M059J (cell line): ENCODE measurements at places on chromosomes 11 and 22. TPM values are rescaled to one million over a fixed set of nuclear protein-coding genes. Genes with fewer than 3 reads are reported as not detected.

Gene SHANK2
- not detected in 2 replicates for total RNA-seq

Gene GUCY1A2
- total RNA-seq: 0.39 and 1.1 TPM in 2 replicates

Gene TRPC6
- total RNA-seq: not detected in 2 replicates

Gene ADM2
- total RNA-seq: 0.15 TPM in 1 of 2 replicates, not detected in the other

Gene RASL10A
- 0.07 TPM in 1 of 2 replicates, not detected in the other for total RNA-seq

Gene MS4A6A
- total RNA-seq: not detected in 2 replicates

Gene APOA1
- not detected in 2 replicates for total RNA-seq

GRCh38 chr11:952406-953385 is 27.0 kb downstream of the AP2A2 start:
- no peak for DNase-seq

DNA sequence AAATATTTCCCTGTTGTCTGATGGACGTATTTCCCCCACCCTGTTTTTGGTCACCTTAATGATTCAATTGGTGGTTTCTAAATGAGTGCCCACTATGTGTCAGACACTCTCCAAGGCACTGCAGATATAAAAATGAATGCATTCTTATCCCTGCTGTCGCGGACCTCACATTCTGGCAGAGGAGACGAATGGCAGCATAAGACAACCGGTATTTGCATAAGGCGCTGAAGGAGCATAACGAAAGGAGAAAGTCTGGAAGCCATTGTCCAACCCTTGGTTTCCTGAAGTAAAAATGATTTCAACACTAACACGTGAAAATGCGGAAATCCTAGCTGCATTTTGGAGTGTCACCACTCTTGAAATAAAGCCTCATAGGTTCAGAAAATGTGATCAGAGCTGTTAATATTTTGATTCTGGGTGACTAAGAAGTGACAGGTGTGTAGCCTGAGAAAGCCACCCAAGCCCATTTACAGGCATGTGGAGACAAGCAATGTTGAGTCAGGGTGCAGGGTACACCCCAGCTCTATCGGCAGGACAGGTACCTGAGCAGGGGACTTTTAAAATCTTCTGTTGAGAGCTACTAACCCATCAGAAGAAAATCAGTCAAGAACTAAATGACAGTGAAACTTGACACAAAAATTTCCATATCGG is 10.1 kb upstream of the GAB2 start:
- no peak for DNase-seq

- peak; percentile 28 for DNase-seq
Observed at GRCh38 chr22:41833369-41834004, 582 bp downstream of the SREBF2 start.

DNA sequence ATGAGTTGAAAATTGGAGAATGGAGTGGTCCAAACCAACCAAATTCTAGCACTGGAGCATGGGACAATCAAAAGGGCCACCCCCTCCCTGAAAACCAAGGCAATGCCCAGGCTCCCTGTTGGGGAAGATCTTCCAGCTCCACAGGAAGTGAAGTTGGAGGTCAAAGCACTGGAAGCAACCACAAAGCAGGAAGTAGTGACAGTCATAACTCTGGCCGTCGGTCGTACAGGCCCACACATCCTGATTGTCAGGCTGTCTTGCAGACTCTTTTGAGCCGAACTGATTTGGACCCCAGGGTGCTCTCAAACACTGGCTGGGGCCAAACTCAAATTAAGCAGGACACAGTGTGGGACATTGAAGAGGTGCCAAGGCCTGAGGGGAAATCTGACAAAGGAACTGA is 80.5 kb upstream of the ADSL start:
- peak; percentile 3 for DNase-seq

DNA sequence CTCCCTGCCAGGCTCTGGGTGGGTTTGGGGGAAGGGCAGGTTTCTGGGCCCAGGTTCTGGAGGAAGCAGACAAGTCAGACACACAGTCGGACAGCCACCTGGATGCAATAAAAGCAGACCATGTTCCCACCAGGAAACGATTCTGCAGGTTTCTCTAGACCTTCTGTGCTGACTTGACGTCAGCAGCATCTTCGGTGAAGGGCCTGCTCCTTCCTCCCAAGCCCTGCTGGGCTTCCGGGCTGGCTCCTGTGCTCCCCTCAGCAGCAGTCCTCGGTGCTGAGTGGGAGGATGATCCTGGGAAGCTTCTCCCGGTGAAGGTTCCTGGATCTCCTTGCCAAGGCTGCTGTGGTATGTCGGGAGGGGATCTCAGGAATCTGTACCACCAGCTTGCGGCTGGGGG is 240.0 kb downstream of the GRIK4 start:
- no peak for DNase-seq

DNA sequence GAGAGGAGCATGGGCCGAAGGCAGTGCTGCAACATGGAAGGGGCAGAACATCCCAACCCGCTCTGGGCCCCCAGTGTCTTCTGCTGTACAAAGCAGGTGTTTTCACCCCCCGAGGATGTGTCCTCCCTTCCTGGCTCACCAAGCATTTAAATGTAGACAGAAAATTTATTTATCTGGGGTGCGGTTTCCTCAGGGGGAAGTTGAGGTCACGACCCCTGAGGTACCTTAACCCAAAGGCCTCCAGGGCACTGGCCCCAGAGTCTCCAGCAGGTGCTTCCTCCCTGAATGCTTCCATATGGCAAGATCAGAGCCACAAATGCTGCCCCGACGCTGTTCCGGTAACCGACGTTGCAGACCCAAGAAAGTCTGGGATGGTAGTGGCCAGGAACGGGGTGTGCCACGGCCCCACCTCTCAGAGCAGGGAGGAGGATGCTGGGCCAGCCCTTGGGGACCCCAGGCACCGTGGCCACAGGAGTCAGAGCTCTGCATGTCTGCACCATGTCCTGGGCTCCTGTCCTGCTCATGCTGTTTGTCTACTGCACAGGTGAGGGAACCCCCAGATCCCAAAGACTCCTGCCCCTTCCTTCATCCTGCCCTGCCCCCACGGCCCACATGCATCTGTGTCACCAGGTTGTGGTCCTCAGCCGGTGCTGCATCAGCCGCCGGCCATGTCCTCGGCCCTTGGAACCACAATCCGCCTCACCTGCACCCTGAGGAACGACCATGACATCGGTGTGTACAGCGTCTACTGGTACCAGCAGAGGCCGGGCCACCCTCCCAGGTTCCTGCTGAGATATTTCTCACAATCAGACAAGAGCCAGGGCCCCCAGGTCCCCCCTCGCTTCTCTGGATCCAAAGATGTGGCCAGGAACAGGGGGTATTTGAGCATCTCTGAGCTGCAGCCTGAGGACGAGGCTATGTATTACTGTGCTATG is at the start of gene VPREB1:
VPREB1 (plus strand) TSS at position 471 of the 935 bp plus-strand sequence; CDS start at position 499, 28 bp downstream.
- no peak for DNase-seq

- peak; percentile 72 for DNase-seq
Observed at GRCh38 chr11:45457649-45458048, 171.5 kb upstream of the SYT13 start.

DNA sequence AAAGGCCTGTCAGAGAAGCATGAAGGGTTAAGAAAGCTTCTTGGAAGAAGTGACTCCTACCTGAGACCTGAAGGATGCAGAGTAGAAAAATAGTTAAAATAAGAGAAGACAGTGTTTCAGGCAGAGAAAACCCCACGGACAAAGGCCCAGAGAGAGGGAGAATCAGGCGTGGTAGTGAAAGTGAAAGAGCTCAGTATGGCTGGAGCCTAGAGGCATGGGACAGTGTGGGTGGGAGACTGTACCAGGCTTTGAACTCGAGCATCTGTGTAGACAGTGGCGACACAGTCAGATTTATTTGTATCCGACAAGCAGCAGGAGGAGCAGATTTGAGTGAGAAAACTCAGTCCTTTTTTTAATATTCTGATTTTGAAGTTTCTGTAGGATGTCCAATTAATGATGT is 360.0 kb downstream of the OPCML start:
- DNase-seq: no peak

DNA sequence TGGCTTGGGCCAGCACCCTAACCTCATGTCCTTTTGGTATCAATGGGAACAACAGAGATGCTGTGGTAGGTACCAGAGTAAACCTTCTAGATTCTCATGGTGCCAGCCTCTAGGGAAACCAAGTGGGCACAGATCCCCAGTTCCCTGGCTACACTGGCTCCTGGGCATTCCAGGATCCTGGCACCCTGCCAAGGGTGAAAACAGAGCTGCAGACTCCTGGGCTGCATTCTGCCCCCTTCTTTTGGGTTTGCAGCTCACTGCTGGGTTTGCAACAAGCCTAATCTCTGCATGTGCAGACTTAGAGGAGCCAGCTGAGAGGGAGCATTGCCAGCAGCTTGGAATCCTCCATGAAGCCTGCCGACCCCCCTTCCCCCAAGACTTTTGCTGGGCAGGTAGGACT is 30.6 kb downstream of the PRDM11 start:
- DNase-seq: peak; percentile 47

DNA sequence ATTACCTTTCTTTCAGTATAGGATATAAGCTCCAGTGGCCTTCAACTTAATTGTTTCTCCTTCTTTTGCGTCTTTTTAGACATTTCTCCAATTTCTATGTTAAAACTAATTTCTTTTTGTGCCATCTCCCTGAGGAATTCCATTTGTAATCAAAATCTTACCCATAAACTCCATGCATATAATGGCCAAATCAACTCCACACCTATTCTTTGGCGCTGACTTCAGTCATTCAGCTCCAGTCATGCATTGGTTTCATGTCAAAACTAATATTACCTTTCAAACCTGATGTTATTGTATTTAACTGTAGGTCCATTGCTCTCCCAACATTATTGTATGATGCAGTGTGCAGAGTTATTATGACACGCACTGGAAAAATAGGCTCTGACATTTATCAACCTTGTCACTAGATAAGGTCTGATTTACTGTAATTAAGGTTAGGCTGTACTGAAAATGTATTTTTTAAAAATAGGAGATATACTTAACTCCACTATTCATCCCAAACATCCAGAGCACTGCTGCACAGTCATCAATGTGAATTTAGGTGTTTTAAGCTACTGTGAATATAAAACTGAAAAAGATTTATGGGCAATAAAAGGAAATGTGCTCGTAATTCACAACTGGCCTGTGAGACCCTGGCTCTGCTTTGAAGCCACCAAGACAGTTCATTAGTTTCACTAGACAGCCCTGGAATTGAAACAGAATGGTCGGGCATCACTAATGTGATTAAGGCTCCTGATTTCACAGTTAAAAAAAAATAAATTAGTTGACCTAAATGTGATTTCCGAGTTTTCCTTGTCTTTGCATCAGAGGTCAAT is 180.6 kb upstream of the GRIA4 start:
- no peak for DNase-seq

DNA sequence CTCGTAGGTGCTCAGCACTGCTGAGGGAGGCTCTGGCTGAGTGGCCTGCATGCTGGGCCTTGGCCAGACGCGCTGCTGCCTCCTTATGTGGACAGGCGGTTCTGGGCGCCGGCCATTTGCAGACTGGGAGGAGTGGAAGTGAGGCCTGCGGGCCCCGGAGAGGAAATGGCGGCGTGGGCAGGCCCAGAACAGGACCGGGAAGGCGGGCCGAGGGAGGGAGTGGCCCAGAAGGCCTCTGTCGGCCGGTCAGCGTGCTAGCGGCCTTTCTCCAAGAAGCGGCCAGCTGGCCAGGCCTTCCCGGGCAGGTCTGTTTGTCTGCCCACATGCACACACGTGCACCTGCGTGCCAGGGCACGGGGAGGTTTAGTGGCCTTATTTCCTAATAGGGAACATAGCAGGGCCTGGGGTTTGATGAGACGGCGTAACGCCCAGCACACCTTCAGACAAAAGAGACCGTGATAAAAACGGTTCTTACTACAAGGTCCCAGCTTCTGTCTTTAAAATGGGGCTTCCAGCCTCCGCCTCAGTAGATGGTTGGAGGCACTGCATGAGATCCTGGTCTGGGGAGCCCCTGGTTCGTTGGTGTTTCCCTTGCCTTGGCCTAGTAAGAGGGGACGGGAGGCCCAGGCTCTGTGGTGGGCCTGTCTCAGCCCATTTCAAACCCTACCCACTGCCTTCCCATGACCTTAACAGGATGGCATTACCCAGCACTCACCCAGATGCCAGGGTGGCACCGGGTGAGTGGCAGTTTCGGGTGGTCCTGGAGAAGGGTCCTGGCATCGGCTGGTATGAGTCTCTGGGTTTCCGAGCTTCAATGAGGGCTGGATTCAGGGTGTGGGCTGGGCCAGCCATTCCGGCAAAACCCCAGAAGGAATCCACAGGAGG is 65.1 kb upstream of the PPARA start:
- peak; percentile 79 for DNase-seq

- peak; percentile 68 for DNase-seq
Observed at GRCh38 chr22:31561238-31561887, 65.0 kb downstream of the SFI1 start.

DNA sequence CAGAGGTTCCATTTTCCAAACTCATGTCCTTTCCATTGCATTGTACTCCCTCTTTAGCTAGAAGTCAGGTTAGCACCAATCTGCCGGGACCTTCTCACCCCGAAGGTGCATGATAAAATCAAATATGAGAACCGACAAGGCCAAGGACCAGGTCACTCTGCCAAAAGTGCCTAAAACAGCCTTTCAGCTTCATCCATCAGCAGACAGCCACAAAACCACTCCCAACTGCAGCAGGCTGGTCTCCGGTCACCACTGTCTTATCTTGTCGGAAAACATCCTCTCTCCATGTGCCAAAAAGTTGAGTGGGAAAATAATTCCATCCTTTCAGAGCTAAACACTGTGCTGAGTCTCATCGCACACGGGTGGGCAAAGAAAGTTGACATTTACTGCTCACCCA is 1.4 kb downstream of the PI4KA start:
- no peak for DNase-seq

DNA sequence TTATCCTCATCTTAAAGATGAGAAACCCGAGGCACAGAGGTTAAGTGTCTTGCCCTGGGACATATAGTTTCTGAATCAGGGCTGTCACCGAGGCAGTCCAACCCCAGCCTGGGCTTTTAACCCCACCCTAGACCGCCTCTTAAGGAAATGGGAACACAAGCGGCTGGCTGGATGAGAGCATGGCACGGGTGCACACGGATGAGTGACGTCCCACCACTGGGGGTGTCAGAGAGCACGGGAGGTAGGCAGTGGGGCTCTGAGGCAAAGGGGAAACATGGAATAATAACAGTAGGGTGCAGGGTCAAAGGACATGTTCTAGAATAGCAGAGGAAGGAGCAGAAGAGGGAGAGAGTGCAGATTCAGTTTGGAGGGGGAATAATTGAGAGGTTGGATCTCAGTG is 22.3 kb downstream of the PPFIBP2 start:
- no peak for DNase-seq

DNA sequence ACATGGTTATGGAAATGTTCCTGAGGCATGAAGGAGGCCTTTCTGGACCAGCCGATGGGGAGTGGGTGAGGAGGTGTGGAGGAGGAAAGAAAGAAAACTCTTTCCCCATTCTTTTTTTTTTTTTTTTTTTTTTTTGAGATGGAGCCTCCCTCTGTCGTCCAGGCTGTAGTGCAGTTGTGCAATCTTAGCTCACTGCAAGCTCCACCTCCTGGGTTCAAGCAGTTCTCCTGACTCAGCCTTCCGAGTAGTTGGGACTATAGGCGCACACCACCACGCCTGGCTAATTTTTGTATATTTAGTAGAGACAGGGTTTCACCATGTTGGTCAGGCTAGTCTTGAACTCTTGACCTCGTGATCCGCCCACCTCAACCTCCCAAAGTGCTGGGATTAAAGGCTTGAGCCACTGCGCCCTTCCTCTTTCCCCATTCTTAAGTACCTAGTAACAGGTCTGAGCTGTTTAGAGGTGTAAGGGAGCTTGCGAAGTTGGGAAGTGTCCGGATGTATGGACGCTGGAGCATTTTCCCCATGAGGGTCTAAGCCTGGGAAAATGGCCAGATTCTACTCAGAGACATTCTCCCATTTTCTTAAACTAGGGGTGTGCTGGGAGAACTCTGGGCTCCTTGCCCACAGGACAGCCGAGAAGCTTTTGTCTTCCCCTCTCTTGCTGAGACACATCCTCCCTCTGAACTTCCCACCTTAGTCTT is 135.8 kb downstream of the TEAD1 start:
- peak; percentile 65 for DNase-seq

- no peak for DNase-seq
Observed at GRCh38 chr22:20475115-20475436, 20.5 kb downstream of the KLHL22 start.

GRCh38 chr11:60914633-60915247 is 782 bp downstream of the TMEM109 start:
- peak; percentile 56 for DNase-seq
